Activated T-cell treated with anti-CD3 and anti-CD28 coated beads, Interleukin-2, amount 50 U/mL, for 4 hours (primary cell): ENCODE measurements at places on chromosomes 1 and 21. TPM values are rescaled to one million over a fixed set of nuclear protein-coding genes. Genes with fewer than 3 reads are reported as not detected.

Gene ANKRD34A
- total RNA-seq: 8.7 TPM

Gene C1orf53
- 0.68 TPM for total RNA-seq

Gene TPTE
- not detected for total RNA-seq

Gene PRKAA2
- not detected for total RNA-seq

DNA sequence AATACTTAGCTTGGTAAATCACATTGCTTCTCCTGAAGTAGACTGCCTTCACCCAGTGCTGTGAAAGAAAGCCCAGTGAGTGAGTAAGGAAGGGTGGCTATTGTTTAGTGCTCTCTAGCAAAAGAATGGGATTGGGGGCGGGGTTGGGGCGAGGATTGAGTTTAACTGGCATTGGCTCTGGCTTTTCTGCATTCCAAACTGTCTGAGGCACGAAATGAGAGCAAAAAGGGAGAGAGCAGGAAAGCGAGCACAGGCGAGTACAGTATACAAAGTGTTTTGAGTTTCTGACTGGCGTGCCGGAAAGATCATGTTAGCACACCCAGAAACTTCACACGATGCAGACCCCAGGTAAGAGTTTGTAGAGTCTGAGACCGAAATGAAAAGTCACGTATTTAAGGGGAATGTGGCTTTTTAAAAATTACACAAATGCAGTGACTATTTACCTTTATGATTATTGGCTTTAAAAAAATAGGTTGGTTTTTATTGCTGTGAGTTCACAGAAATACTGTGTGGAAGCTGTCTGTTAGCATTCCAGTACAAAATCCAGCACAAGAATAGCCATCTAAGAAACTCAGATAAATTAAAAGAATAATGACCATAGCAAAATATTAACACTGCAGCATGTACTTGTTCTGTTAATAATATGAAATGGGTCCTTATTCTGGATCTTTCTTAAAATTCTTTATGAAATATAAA is 155.4 kb downstream of the CLEC20A start:
- no peak for DNase-seq

- DNase-seq: no peak
These were observed 29.7 kb upstream of the MTMR11 start for GRCh38 chr1:149966405-149966804.

GRCh38 chr1:237590386-237590785 is 300.3 kb downstream of the ZP4 start:
- DNase-seq: no peak
